ENCODE measurements at places on chromosomes 12 and 14. TPM values are rescaled to one million over a fixed set of nuclear protein-coding genes. Genes with fewer than 3 reads are reported as not detected.
A peak's percentile ranks its signal among the peaks of the same experiment; 100 is the strongest.

Gene SERPINA10
- 0.06 TPM for total RNA-seq

Gene LMNTD1
- total RNA-seq, result 2.5 TPM

Gene ZNF891
- 4.1 TPM for total RNA-seq

Gene RPGRIP1
- total RNA-seq, result 0.33 TPM

Gene OASL
- 0.39 TPM for total RNA-seq

Gene MSRB3
- 24.0 TPM for total RNA-seq

Gene FBLN5
- 37.2 TPM for total RNA-seq

Gene HOXC5
- 2.4 TPM for total RNA-seq

GRCh38 chr14:102496331-102496691 lies 13.3 kb downstream of the ANKRD9 start:
- peaks cover 34% of the 10 kb centered on the region for H3K4me1 ChIP-seq
- H3K27ac ChIP-seq, result no peak overlapping the region
- no peak for DNase-seq

DNA sequence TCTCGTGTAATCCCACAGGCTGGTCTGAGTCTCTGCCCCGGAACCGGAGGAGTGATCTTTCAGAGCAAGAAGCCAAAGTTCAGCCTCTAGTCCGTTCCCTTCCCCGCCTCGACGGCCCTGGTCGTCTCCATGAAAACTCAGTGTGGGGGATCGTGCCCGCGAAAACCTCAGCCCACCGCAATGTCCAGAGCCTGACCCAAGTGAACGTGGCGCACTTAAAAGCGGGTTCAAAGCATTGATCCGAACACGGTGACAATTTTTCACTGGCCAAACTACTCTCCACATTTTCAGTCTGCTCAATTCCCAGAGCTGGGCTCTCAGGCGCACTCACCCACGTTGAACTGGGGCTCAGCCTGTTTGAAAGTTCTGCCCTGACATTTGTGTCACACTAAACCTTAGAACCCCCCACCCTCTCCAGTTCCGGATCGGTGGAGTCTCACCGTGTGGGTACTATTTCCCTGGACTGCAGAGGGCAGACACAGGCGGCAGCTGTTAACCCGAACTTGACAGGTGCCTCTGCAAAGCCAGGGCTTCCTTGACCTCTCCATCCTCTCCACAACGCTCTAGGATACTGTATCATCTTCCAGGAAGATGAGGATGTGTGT lies 886 bp upstream of the PRICKLE1 start:
- no peaks in the 10 kb centered on the region for H3K36me3 ChIP-seq
- no peak for DNase-seq
- peak overlapping the region; percentile 56 for H3K4me3 ChIP-seq
- H3K27me3 ChIP-seq, result peaks cover 13% of the 10 kb centered on the region
- peak overlapping the region; percentile 53 for H3K27ac ChIP-seq

GRCh38 chr14:92750994-92751400 lies 2.6 kb upstream of the LGMN start:
- H3K36me3 ChIP-seq, result no peaks in the 10 kb centered on the region
- H3K4me1 ChIP-seq, result peaks cover 8% of the 10 kb centered on the region
- H3K4me3 ChIP-seq, result no peak overlapping the region

GRCh38 chr12:18849080-18849479 lies 111.2 kb downstream of the CAPZA3 start:
- H3K36me3 ChIP-seq, result no peaks in the 10 kb centered on the region
- no peaks in the 10 kb centered on the region for H3K4me1 ChIP-seq
- no peak overlapping the region for H3K4me3 ChIP-seq
- H3K27ac ChIP-seq, result no peak overlapping the region
- DNase-seq, result no peak

DNA sequence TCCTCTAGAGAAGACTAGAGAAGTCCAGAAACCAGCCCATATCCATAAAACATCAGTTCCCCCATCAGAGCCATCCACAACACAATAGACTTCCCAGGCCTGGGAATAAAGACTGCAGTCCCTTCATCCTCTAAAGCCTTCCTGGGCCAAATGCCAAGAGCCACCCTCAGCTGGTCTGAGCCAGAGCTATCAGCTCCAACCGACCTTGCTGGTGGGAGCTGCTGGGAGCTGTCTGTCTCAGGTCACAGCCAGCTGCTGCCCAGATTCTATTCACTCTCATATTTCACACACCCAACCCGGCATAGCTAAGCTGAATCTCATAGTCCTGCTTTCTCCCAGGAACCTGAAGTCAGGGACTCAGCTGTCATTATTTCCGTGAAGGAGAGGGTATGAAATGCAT lies 10.9 kb upstream of the TFCP2 start:
- peak; percentile 10 for DNase-seq
- H3K27me3 ChIP-seq, result no peaks in the 10 kb centered on the region
- H3K4me3 ChIP-seq, result no peak overlapping the region

GRCh38 chr12:6118891-6119568 lies 5.4 kb downstream of the VWF start:
- H3K4me1 ChIP-seq, result peaks cover 12% of the 10 kb centered on the region
- DNase-seq, result no peak
- H3K27ac ChIP-seq, result no peak overlapping the region

GRCh38 chr12:6605421-6606330 lies 1.5 kb downstream of the CHD4 start:
- no peaks in the 10 kb centered on the region for H3K27me3 ChIP-seq
- H3K27ac ChIP-seq, result peak overlapping the region; percentile 80
- H3K4me3 ChIP-seq, result peak overlapping the region; percentile 83

GRCh38 chr12:51383269-51383905 lies 7.8 kb downstream of the GALNT6 start:
- H3K27ac ChIP-seq, result no peak overlapping the region
- H3K4me1 ChIP-seq, result peaks cover 7% of the 10 kb centered on the region
- H3K36me3 ChIP-seq, result no peaks in the 10 kb centered on the region
- no peak overlapping the region for H3K4me3 ChIP-seq

DNA sequence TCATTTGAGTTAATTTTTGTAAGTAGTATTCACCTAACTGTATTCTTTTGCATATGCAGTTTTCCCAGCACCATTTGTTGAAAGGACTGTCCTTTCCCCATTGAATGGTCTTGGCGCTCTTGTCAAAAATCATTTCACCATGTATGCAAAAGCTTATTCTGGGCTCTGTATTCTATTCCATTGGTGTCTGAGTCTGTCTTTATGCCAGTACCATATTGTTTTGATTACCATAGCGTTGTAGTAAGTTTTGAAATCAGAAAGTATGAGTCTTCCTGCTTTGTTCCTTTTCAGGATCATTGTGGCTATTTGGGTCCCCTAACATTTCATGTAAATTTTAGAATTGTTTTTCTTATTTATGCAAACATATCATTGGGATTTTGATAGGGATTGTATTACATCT lies 508.7 kb upstream of the RGS6 start:
- no peak overlapping the region for H3K27ac ChIP-seq
- H3K36me3 ChIP-seq, result no peaks in the 10 kb centered on the region
- H3K27me3 ChIP-seq, result no peaks in the 10 kb centered on the region
- no peaks in the 10 kb centered on the region for H3K4me1 ChIP-seq

- H3K27me3 ChIP-seq, result no peaks in the 10 kb centered on the region
- no peaks in the 10 kb centered on the region for H3K4me1 ChIP-seq
Observed at GRCh38 chr14:76123426-76124225, 28.1 kb upstream of the GPATCH2L start.

- no peaks in the 10 kb centered on the region for H3K27me3 ChIP-seq
- no peak for DNase-seq
- no peaks in the 10 kb centered on the region for H3K36me3 ChIP-seq
Observed at GRCh38 chr12:75592638-75593335, 81.4 kb upstream of the KRR1 start.

DNA sequence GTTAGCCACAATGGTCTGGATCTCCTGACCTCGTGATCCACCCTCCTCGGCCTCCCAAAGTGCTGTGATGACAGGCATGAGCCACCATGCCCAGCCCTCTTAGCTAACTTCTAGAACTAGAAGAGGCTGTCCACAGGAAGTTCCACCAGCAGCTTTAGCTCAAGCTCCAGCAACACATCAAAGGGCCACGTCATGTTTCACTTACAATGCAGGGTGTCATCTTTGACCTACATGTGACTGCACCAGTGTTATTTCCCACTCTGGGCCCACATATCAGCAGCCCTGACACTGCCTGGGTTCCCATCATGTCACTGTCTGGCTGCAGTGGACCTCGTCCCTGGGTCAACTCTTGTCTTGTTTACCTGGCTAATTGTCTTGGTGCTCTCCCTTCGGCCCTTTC lies 147.2 kb downstream of the GRIN2B start:
- no peaks in the 10 kb centered on the region for H3K36me3 ChIP-seq
- H3K27ac ChIP-seq, result no peak overlapping the region

DNA sequence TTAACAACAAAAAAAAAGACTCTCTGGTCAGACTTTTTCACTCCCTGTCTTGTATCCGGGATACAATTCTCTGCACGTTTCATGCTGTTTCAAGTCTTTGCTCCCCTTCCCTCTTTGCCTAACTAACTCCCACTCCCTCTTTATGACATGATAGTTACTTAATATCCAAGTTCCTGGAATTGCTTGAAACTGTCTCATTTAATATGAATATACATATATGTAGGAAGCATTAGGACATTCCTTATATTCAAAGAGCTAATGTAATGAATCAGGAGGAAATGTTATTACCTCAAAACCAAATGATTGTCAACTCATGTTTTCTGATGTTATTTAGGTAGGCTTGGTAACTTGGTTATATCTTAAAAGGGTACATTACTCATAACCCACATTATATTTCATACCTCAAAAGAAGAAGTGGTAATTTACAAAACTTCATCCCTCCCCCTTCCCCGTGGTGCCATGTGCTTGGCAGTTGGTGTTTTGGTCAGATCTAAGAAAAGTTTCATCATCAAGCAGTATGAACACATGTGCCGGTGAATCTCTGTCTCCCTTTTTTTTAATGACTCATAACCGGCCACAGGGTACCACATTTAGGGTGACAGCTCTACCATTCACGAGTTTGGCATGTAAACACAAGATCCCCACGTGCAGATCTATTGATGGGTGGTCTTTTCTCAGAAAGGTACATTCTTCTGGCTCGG lies 56.5 kb downstream of the HCAR2 start:
- H3K4me3 ChIP-seq, result no peak overlapping the region
- H3K27me3 ChIP-seq, result no peaks in the 10 kb centered on the region
- no peak overlapping the region for H3K27ac ChIP-seq
- peaks cover 8% of the 10 kb centered on the region for H3K4me1 ChIP-seq
- no peak for DNase-seq
